ENCODE measurements at places on chromosomes 5 and 9. TPM values are rescaled to one million over a fixed set of nuclear protein-coding genes. Genes with fewer than 3 reads are reported as not detected.

PIP5KL1 gene
- not detected for total RNA-seq

ELAVL2 gene
- total RNA-seq: 3.1 TPM

GFI1B gene
- total RNA-seq: 1.0 TPM

NMUR2 gene
- total RNA-seq: not detected

SLC34A3 gene
- not detected for total RNA-seq

PHF24 gene
- total RNA-seq: under 0.01 TPM

DOCK2 gene
- 13.6 TPM for total RNA-seq

ATOSB gene
- total RNA-seq: 4.7 TPM

IFNA13 gene
- 0.52 TPM for total RNA-seq

Data from skeletal muscle tissue (tissue), 5 donors.